Keratinocyte (primary cell): ENCODE measurements at places on chromosomes 6 and 20. TPM values are rescaled to one million over a fixed set of nuclear protein-coding genes. Genes with fewer than 3 reads are reported as not detected.

DNA sequence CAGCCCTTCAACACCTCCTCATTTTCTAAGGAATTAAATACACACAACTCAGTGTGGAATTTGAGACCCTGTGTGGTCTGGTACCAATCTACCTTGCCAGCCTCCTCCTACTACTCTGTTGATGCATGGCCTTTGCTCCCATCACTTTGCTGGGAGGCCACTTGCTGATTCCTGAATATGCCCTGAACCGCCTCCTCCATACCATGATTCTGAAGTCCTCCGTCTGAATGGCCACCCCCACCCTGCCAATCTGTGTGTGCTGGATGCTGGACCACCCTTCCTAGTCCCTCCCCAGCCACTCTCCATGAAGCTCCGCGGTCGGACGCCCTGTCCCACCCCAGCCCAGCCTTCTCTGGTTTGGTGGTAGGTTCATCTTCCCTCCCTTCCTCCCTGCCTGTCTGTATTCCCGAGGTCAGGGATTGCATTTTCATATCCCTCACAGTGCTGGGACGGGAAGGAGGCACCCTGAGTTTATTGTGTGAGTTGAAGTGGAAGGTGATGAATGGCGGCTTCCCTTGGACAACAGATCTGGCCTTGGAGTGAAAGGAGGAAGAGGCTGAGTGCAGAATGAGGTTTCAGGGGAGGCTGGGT is 138.3 kb downstream of the CDC5L start:
- no peak overlapping the region for H3K4me3 ChIP-seq
- H3K27me3 ChIP-seq = no peaks in the 10 kb centered on the region
- H3K27ac ChIP-seq = no peak overlapping the region
- no peaks in the 10 kb centered on the region for H3K4me1 ChIP-seq
- no peaks in the 10 kb centered on the region for H3K36me3 ChIP-seq
- no peak for DNase-seq

DNA sequence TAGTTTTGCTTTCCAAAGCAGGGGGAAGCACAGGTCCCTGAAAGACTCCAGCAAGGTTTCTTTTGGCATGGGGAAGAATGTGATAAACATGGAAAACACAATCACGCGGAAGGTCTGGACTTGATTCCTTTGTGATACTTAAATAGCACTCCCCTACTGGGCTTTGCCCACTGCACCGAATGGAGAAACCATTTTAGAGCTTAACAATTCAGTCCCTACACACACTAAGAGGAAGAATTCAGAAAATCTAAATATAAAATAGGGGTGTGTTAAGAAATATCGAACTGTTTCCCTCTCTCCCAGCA is 71.4 kb upstream of the NHSL1 start:
- peaks cover 17% of the 10 kb centered on the region for H3K4me1 ChIP-seq
- peaks cover 5% of the 10 kb centered on the region for H3K36me3 ChIP-seq
- H3K27me3 ChIP-seq = no peaks in the 10 kb centered on the region
- no peak overlapping the region for H3K27ac ChIP-seq

DNA sequence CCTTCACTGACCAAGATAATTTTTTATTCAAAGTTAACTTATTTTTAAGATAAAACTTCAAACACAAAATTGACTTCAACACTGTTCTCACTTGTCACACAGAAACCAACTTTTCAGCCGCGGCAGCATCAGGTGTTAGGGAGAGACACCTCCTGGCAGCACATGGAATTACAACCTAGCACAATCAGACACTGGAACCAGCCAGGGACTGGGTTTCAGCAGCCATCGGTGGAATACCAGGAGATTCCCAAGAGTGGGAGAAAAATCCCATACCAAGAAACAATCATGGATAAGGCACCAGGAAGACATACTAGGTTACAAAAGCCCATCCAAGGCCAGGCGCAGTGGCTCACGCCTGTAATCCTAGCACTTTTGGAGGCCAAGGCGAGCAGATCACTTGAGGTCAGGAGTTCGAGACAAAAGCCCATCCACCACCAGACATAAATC is 70.0 kb downstream of the SNX5 start:
- H3K4me1 ChIP-seq = peaks cover 12% of the 10 kb centered on the region
- H3K27ac ChIP-seq = no peak overlapping the region
- no peaks in the 10 kb centered on the region for H3K36me3 ChIP-seq
- H3K27me3 ChIP-seq = no peaks in the 10 kb centered on the region
- H3K4me3 ChIP-seq = no peak overlapping the region

Gene PPIL6
- 0.82 to 1.4 TPM (median 1.3 TPM) in 3 replicates for polyA plus RNA-seq

Gene PI16
- not detected in 3 replicates for polyA plus RNA-seq
